ENCODE measurements at places on chromosomes 13 and 19.

- no peak for DNase-seq
Observed at GRCh38 chr13:30832377-30832776, 73.7 kb upstream of the MEDAG start.

DNA sequence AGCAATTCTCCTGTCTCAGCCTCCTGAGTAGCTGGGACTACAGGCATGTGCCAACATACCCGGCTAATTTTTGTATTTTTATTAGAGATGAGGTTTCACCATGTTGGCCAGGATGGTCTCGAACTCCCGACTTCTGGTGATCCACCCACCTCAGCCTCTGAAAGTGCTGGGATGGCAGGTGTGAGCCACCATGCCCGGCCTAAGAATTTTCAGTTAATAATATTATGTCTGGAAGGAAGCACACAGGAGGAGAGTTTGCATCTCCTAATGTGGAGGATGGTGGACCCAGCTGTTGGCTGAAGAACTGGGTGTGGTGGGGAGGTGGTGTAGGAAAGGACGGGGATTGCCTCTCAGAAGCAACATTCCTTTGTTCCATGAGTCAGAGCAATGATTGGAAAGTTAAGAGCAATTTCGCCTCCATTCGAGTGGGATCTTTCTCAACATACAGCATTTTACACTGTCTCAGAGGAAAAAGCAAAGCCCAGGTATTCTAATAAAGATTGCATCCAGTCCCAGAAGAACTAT lies 11.9 kb downstream of the PDCD2L start:
- no peak for DNase-seq

GRCh38 chr13:113351514-113352026 lies 12.4 kb downstream of the GRTP1 start:
- DNase-seq = no peak

DNA sequence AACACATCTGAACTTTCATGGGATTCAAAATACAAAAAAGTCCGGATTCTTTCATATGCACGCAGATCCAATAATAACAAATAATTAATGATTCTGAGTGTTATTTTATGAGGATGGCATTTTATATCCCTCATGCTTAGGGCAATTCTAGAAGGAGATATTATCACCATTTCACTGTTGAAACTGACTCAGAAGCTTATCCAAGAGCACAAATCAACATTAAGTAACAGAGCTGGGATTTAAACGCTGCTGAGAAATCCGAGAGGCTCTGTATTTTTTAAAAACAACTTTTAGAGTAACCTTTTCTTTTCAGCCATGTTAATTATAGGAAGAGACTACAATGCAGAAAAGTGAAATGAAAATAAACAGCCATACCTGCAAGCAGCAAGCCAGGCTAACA lies 30.3 kb downstream of the ATP7B start:
- no peak for DNase-seq

- no peak for DNase-seq
Observed at GRCh38 chr19:10968527-10969135, 7.8 kb downstream of the SMARCA4 start.

DNA sequence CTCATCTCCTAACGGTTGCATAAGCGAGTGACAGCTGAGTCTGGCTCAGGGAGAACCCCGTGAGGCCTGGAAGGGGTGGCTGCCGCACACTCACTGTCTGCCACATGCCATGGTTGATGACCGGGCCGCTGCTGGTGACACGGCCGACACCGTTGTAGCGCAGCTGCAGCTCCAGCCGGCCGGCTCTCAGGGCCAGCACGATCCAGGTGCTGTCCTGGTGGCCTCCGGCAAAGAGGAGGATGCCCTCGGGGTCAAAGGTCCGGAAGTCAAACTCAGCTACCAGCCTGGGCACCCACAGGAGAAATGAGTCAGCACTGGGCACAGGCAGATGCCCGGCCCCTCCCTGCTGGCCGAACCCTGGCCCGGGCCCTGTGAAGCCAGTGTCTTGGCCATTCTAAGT lies 31.7 kb downstream of the GAS6 start:
- DNase-seq = no peak

DNA sequence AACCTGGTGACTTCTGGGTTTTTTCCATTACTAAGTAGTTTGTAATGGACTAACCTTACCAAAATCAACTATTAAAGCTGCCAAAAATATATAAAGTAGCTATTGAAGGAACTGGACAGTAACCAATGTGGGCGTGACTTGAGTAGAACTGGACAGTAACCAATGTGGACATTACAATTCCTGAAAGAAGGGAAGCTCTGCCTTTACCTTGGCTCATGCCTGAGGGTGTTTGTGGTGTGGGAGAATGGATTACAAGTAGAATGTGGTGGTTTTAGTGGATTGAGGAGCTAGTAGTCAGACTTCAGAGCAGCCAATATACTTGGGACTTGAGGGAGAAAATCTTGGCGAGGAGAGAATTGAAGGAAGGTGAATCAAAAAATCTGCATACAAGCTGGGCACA lies 17.5 kb downstream of the LRRC63 start:
- DNase-seq = no peak

DNA sequence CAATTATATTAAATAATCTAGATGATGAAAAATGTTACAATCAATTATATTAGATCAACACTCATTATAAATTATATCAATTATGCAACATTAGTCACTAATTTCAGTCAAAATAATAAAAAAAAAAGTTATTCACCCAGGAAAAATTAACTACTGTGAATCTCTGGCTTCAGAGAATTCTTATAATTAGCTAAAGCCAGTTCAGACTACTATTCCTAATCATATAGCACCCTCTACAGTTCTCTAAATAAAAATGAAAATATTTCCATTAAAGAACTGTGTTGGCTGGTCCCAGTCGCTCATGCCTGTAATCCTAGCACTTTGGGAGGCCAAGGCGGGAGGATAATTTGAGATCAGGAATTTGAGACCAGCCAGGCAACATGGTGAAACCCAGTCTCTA lies 33.0 kb downstream of the XPO4 start:
- DNase-seq = no peak
